ENCODE measurements at places on chromosomes 5 and 9.

GRCh38 chr5:154141745-154142221 is 48.8 kb upstream of the GALNT10 start:
- DNase-seq = peak; percentile 39

- DNase-seq = no peak
Measured at GRCh38 chr5:133314086-133314485, 262.3 kb downstream of the HSPA4 start.

GRCh38 chr9:100216178-100216787 is 117.2 kb downstream of the INVS start:
- peak; percentile 62 for DNase-seq

GRCh38 chr5:103758996-103759395 is 196.4 kb upstream of the NUDT12 start:
- no peak for DNase-seq

- DNase-seq = no peak
Measured at GRCh38 chr5:90899014-90899604, 340.5 kb downstream of the ADGRV1 start.

- DNase-seq = no peak
Measured at GRCh38 chr5:115577329-115577728, 24.9 kb downstream of the TICAM2 start.

GRCh38 chr9:8655071-8655470 is 855.5 kb upstream of the DMAC1 start:
- no peak for DNase-seq

- DNase-seq = no peak
Measured at GRCh38 chr5:72223371-72223770, 96.7 kb downstream of the MRPS27 start.

DNA sequence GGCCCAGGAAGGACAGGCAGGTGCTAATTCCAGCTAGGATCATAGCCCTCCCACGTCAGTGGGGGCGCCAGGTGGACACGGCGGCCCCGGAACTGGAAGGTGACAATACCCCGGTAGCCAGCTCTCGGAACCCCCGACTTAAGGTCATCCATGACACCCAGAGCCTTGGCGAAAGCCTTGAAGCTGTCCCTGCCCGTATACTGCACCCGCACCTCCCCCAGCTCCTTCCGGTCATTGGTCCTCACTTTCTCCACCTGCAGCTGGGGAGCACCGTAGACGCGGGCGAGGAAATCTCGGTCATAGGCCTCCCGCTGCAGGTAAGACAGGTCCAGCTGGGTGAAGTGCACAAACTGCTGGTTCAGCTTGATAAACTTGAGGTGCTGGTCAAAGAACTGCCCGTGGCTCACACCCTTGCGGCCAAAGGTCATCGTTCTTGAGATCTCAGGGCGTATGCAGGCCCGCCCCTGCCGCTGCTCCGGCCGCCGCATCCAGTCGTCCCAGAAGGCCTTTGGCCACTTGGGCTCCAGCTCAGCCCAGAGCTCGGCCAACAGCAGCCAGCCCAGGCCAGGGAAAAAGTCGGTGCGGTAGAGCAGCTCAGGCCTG is 10.9 kb downstream of the MGAT1 start:
- DNase-seq = no peak

GRCh38 chr5:145587710-145588109 is 247.4 kb downstream of the PRELID2 start:
- DNase-seq = no peak

DNA sequence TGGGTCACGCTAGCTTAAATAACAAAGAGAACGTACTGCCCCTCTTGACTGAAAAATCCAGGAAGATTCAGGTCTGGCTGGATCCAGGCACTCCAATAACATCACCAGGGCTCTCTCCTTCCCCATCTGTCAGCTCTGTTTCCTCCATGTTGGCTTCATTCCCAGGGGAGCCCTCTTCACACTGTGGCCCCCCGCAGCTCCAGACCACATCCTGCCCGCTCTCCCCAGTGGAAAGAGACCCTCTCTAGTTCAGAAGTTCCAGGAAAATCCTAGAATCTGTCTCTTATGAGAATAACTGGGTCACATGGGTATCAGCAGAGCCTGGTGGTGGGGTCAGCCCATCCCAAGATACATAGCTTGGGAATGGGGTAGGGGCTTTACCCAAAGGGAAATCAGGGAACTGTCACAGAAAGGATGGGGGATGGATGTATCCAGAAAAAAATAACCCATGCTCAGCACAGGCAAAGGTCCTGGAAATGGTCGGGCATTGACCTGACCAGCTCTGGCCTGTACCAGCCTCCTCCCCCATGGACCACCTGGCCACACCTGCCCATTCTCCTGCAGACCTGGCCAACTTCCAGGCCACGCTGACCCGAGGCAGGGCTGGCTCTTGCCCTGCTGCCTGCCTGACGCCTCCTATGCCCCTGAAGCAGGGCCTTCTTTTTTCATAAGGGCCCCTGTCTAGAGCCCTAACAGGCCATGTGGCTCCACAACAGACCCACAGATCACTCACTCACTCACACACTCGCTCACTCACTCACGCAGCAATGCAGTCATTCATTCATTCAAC is 65.9 kb downstream of the COL23A1 start:
- no peak for DNase-seq

- DNase-seq = no peak
Measured at GRCh38 chr5:115274584-115274983, 11.9 kb upstream of the PGGT1B start.

DNA sequence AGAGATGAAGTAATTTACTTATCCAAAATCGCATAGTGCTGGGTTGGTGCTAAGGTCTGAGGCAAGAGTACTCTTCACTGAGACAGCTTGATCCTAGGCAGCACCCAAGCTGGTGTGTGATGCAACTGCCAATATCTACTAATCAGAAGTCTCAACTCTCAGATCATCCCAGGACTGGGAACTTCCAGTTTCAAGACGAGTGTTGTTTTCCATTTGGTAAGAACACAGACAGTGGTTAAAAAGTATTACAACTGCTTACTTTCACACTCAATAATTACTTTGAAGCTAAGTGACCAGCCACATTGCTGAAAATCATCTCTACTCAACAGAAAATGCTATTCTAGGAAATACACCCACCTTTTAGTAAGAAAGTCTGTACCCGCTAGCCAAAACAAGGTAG is 45.3 kb downstream of the FBXW11 start:
- no peak for DNase-seq

DNA sequence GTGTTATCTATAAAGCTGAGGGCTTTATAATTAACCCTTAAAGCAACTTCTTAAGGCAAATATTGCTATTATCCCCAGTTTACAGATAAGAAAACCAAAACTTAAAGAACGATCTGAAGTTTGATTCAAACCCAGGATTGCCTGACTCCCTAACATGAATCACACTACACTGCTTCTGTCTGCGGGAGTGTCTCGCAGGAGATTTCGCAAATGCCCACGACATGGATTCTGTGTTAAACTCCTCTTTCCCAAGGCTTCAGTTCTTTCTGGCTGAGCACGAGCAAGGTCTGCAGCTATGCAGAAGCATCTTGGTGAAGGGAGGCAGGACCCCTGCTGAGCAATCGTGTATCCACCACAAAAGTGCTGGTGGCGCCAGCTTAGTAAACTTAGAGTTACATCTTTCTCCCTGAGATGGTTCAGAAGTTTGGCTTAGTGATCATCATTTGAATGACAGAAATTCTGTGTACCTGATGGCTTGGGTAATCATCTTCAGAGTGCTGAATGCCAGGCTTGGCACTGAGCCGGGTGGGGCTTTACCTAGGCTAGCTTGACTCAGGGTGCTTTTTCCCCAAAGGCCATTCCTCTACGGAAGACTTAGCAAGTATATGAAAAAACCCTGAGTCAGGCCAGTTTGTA is 81.4 kb upstream of the PIK3R1 start:
- DNase-seq = no peak

DNA sequence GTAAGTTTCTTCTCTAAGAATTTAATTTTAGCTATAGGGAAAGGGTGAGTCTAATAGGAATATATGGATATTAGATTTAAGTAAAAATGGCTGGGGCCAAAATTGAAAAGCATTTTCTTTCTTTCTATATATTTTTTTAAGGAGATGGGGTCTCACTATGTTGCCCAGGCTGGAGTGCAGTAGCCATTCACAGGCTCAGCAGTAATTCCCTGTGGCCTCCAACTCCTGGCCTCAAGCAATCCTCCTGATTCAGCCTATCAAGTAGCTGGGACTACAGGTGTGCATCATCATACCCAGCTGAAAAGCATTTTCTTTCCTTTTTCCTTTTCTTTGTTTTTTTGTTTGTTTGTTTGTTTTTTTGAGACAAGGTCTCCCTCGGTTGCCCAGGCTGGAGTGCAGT is 41.1 kb downstream of the CSNK1A1 start:
- no peak for DNase-seq

GRCh38 chr9:131402738-131403492 is 9.0 kb downstream of the PRRC2B start:
- DNase-seq = no peak

- no peak for DNase-seq
Measured at GRCh38 chr5:91119217-91119616, 263.9 kb downstream of the ARRDC3 start.

DNA sequence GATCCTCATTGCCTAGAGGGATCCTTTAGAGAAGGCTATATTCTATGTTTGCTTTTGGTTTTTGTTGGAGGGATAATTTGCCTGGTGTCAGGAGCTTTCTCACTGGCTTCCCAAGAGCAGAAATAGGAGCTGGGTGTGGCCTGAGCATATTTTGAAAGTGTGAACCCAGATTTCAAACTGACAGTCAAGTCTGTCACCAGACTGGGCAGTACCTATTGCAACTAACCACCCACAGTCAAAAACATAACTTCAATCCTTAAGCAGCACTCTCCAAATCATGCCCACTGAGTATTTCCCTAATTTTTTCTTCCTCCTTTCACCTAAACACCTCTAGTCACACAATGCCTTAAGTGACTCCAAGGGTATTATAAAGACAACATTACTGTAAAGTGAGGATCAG is 278.4 kb downstream of the EBF1 start:
- no peak for DNase-seq

DNA sequence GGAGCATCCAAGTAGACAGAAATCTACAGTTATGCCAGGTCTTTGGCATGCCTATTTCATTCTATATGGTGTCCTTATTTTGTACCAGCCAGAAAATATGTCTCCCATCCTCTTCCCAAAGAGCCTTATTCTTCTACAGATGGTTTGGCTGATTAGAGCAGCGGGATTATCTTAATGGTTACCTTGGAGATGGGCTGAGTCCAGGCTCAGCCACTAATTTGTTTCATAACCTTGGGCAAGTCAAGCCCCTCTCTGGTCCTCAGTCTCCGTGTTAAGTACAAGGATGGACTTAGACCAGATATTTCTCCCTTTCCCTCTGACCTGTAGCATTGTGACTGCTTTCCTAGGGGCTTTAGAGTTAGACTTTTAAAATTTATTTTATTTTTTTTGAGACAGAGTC is 11.1 kb upstream of the GLE1 start:
- DNase-seq = no peak

- DNase-seq = no peak
Measured at GRCh38 chr5:38422622-38423021, 133.8 kb downstream of the LIFR start.

GRCh38 chr5:35886381-35886780 is 29.7 kb downstream of the IL7R start:
- no peak for DNase-seq
